Caki2 (cell line): ENCODE measurements at places on chromosomes 12 and 14. TPM values are rescaled to one million over a fixed set of nuclear protein-coding genes. Genes with fewer than 3 reads are reported as not detected.
A peak's percentile ranks its signal among the peaks of the same experiment; 100 is the strongest.

DNA sequence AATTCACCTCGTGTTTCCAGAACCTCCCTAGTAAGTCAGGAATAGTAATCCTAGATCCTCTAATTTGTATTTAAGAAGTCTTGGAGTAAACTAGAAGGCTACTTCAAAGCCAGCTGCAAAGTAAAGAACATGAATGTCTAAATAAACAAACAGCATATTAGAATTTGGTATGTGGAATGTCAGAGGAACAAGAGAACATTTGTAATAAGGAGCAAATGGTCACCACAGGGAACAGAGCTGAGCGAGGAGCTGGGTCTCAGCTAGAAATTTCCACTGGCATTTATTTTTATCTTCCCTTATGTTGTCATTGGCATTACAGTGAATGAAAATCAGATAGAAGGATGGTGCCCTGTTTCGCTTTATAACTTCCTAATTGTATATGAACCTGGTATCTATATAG lies 50.2 kb downstream of the FRMD6 start:
- DNase-seq = no peak

The DDX23 gene
- 89.5 and 94.4 TPM in 2 replicates for total RNA-seq

DNA sequence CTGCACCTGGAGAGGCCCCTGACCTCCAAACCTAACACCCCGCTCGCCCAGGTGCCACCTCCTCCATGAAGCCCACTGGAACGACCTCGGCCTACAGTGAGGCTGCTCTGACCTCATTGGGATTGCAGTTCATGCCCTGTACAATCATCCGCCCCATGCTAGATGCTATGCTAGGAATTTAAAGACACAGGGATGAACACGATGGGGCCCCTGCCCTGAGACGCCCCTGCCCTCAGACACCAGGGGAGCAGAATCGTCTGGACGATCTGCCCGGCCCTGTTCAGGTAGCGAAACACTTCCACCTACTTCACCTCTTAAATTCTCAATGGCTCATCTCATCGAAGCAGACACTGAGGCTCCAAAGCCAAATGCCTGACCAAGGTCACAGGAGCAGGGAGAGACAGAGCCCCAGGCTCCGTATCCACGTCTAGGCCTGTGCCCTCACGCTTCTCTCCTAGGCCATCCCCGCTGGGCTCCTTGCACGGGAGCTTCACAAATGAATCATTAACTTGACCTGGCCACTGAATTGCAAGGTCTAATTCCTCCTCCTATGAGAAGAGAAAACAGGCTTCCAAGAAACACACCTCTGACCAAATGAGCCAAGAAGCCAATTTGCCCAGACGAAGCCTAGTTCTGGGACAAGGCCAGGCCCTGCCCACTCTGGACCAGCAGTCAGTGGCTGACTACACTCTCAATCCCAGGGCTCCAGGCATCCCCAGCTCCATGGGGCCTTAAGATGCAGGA lies 35.2 kb downstream of the SCARB1 start:
- peak; percentile 99 for DNase-seq

The SERPINA5 gene
- total RNA-seq = 0.03 TPM in 1 of 2 replicates, not detected in the other

The ATP5F1B gene
- total RNA-seq = 164 and 175 TPM in 2 replicates

DNA sequence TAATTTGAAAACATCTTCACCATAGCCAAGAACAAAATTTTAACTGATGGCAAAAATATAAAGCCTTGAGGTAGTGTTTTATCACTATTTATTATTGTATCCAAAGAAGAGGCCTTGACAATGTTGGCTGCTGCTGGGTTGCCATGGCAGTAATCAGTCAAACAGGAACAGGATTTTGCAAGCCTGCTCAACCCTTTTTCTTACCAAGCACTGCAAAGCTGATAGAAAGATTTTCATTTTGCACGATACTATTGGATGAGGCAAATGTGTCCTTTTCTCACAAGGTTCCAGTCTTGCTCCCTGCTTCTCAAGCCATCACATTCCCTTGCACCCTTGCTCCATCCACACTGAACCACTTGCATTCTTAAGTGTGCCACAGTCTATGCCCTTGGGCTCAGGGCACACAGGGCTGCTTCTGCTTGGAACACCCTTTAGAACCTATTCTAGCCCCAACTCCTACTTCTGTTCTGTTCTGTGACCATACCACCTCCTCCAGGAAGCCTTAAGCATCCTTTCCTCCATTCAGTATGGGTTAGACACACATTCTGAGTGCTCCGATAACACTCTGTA lies 76.5 kb upstream of the AMIGO2 start:
- no peak for DNase-seq

GRCh38 chr14:50871914-50872732 lies at the start of gene ABHD12B:
ABHD12B (plus strand) TSS chr14:50872053; CDS start chr14:50872175, 122 bp downstream.
- no peak for DNase-seq

DNA sequence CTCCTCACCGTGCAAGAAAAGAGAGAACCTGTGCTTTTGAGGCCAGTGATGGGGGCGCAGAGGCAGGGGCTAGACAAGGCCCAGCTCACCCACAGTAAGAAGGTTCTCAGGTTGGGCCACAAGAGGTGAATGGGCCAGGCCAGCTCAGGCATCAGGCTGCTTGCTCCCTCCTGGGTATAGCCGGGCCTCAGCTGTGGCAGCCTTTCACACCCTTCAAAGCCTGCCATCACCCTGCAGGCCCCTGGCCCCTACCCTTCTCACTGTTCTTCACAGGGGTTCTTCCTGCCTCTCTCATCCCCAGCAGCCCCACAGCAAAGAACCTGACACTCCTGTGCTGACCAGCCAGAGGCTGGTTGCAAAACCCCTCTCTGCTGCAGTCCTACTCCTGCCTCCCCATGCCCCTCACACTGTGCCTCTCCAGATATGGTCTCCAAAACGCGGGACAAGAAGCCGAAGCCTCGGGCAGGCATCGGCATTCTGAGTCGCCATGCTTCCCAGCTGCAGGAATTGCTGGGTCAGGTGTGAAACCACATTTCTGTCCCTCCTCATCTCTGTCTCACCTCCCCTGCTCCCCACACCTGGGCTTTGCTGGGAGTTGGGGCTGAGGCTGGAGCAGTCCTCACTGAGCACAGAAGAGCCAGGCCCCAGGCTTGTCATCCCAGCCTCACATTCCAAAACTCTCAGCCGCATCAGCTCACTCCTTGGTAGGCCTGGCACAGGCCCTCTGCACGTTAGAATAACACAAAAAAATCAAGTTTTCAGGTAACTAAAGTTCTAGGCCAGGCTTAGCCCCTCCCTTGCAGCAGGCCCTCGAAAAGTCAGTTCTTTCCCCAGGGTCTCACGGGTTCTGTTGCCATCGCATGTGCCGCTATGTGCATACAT lies 6.9 kb upstream of the FAIM2 start:
- no peak for DNase-seq

DNA sequence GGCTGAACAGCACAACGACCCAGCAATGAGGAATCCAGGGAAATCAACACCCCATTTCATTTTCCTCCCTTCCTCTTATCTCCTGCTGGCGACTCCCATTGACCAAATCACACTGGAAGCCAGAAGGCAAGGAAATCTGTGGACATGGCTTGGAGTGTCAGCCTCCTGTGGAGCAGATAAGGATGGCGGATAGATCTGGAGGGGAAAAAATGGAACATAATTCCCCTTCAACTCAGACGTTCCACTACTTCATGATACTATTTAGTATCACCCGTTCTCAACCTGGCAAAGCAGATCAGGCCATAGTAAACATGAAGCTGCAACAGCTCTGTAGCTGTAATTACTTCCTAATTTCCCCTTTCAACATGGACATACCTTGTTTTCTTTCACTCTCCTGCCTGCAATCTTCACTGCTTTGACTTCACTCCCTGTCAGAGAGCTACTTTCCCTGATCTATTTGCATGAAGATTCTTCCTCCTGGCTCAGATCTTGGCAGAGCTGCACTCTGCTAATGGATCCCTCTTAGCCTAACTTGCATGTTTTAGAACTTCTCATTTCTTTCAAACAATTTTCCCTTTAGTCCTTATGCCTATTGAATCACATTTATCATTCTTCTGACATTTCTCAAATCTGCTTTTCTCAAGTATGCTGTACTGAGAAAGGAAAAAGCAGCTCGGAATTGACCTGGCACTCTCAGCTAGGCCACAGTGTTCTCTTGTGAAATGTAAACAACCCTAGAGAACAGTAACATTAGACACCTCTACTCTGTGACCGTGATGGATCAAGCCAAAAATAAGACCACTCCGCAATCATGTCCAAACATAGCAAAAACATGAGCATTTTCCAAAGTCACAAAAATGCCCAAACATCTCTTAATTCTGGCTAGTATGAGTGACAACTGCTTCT lies 135.1 kb downstream of the ETNK1 start:
- no peak for DNase-seq

The VWF gene
- total RNA-seq = 0.07 TPM in 1 of 2 replicates, not detected in the other

- no peak for DNase-seq
Observed at GRCh38 chr12:88693837-88694445, 113.7 kb upstream of the KITLG start.

- DNase-seq = no peak
Observed at GRCh38 chr14:50936016-50936340, 8.3 kb downstream of the PYGL start.

- DNase-seq = no peak
Observed at GRCh38 chr12:46926526-46926925, 100.7 kb upstream of the SLC38A4 start.

The ANGEL1 gene
- 4.4 and 11.8 TPM in 2 replicates for total RNA-seq

The BBOF1 gene
- total RNA-seq = 0.87 and 1.5 TPM in 2 replicates

GRCh38 chr12:82687021-82688011 lies 610 bp downstream of the TMTC2 start:
- peak; percentile 74 for DNase-seq

The SMCO3 gene
- total RNA-seq = not detected in 2 replicates

GRCh38 chr12:41206298-41206697 lies 18.2 kb downstream of the PDZRN4 start:
- DNase-seq = no peak

The ERP27 gene
- total RNA-seq = not detected in 2 replicates

The TAS2R7 gene
- total RNA-seq = not detected in 2 replicates

The MAPK1IP1L gene
- total RNA-seq = 18.9 and 46.6 TPM in 2 replicates

GRCh38 chr12:132218915-132219314 lies 74.7 kb downstream of the NOC4L start:
- DNase-seq = peak; percentile 14

The LRRK2 gene
- total RNA-seq = 2.5 TPM in 2 replicates

GRCh38 chr12:131085816-131086591 lies 132.3 kb downstream of the ADGRD1 start:
- DNase-seq = no peak

The SCNN1A gene
- total RNA-seq = 0.12 and 5.7 TPM in 2 replicates

DNA sequence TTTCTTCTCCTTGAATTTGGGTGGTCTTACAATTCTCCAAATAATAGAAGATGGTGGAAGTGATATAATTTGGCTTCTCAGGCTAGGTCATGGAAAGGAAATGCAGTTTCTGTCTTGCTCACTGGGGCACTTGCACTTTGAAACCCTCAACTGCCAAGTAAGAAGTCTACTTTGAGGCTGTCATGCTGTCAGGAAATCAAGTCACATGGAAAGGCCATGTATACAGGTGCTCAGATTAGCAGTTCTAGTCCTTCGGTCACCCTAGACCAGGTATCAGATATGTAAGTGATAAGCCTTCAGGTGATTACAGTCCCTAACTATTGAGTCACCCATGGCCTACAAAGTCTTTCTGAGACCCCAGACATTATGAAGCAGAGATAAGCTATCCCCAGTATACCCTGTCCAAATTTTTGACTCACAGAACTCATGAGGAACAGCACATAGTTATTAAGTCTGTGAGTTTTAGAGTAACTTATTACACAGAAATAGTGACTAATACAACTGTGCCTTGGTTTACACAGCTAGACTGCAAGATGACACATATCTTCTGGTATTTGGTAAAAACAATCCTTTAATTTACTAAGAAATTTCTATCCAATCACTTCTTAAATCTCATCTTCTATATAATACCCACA lies 26.3 kb upstream of the BBS10 start:
- peak; percentile 78 for DNase-seq

The MDM2 gene
- 54.8 and 96.3 TPM in 2 replicates for total RNA-seq

The SERPINA12 gene
- total RNA-seq = not detected in 2 replicates

- no peak for DNase-seq
Observed at GRCh38 chr14:63933110-63933509, 80.3 kb downstream of the SYNE2 start.

DNA sequence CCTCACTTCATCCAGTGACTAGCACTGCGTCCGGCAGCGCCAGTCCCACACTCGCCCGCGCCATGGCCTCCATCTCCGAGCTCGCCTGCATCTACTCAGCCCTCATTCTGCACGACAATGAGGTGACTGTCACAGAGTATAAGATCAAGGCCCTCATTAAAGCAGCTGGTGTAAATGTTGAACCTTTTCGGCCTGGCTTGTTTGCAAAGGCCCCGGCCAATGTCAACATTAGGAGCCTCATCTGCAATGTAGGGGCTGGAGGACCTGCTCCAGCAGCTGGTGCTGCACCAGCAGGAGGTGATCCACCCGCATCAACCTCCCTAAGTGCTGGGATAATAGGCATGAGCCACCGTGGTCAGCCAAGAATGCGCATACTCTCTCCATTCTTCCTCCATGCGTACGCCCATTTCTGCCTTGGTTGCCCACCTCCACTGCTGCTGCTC lies 59.9 kb downstream of the IRF2BPL start:
- no peak for DNase-seq

DNA sequence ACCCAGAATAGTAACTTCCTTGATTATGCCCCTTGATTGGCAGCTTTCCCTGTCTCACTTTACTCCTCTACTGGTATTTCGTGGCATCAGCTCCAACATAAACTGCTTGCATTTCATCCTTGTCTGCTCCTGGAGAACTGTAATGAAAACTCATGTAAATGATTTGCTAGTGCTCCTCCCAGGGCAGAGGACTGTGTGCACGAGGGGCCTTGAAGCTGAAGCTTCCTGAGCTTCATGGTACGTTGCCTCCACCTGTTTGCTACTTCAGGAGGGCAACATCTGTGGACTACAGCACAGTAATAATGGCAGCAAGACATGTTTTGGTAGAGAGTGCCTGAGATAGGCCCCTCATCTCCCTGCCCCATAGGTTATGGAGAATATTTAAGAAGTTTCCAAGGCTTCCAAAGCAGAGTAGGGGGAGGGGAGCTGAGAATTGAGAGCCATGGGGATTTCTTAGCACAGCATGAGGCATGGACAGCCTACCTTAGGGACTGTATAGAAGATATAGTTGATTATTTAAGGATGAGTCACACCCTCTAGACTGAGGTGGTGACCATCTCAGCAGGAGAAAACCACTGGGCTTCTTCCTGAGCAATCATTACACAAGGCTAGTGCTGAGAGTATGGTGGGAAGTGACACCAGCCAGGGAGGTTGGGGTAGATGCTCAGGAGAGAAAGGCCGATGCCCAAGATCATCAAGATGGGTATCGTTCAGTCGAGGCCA lies 29.5 kb downstream of the CCDC198 start:
- peak; percentile 88 for DNase-seq

The PPFIA2 gene
- total RNA-seq = 0.10 TPM in 1 of 2 replicates, not detected in the other

DNA sequence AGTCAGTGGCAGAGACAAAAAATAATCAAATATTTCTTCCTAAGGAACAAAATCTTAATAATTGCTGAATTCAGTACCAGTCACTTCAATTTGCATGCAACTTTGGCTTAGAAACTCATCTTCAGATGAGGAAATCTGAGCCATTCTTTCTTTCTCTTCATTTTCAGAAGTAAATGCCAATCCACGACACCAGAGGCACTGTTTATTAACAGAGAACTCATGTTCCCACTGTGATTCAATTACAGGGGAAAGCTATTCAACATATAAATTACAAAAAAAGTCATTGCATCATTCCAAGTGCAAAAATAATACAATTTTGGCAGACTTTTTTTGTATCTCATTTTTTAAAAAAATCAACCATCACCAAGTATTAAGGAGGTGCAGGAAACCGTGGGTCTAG lies 816.1 kb upstream of the TMEM132C start:
- DNase-seq = no peak

GRCh38 chr14:69247676-69248440 lies 12.1 kb upstream of the GALNT16 start:
- DNase-seq = no peak

The PRB2 gene
- total RNA-seq = not detected in 2 replicates
